COLO829 (cell line): ENCODE measurements at places on chromosomes 5 and 9.

- no peak for DNase-seq
These were observed 18.1 kb downstream of the OLFML2A start for GRCh38 chr9:124794902-124795491.

GRCh38 chr9:94933511-94933828, 207.0 kb downstream of the AOPEP start:
- no peak for DNase-seq

GRCh38 chr5:61578858-61579503, 246.9 kb downstream of the ZSWIM6 start:
- DNase-seq: no peak

GRCh38 chr5:63959177-63959982, 2.9 kb downstream of the HTR1A start:
- DNase-seq: no peak

- peak; percentile 40 for DNase-seq
These were observed 162.2 kb downstream of the HSD17B3 start for GRCh38 chr9:96139592-96140295.

GRCh38 chr5:15248731-15249130, 251.2 kb upstream of the FBXL7 start:
- DNase-seq: no peak

- DNase-seq: no peak
These were observed 41.8 kb downstream of the GRAMD2B start for GRCh38 chr5:126464959-126465358.

GRCh38 chr5:14208071-14209021, 65.2 kb downstream of the TRIO start:
- no peak for DNase-seq

DNA sequence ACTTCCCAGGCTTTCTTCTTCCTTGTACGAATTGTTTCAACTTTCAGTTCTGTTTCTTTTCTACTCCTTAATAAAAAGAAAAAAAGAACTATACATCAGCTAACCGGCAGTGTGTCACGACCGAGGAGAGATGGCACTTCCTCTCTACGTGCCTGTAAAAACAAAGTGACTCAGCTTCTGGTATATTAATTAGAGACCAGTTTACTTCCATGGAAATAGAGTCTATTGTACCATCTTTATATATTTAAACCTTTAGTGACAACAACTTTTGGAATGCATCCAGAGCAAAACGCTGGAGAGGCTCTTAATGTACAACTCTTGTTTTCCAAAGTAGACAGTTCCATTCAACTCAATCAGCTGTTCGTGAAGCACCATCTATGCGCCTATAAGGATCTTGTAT, 94.5 kb upstream of the LIFR start:
- peak; percentile 13 for DNase-seq

DNA sequence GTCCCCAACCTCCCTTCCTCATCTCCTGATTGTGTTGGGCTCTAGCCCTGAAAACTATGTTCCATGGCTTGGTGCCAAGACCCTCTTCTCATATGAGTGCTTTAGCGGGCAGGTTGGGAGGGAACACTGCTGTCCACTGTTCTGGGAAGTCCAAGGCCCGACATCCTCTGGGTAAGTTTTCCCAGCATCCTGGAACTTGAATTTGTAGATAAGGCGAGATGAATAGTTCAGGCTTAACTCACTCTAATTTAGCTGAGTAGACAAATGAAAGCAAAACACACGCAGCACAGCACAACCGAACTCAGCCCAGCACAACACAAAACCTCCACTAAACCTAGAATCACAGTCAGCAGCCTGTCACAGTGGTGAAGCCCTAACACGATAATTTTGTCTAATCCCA, 95.3 kb upstream of the SLC28A3 start:
- DNase-seq: no peak
